ELR (cell line): ENCODE measurements at places on chromosomes 5 and 9.
A peak's percentile ranks its signal among the peaks of the same experiment; 100 is the strongest.

- peak; percentile 82 for DNase-seq
Observed at GRCh38 chr5:57488215-57488955, 5.8 kb upstream of the ACTBL2 start.

DNA sequence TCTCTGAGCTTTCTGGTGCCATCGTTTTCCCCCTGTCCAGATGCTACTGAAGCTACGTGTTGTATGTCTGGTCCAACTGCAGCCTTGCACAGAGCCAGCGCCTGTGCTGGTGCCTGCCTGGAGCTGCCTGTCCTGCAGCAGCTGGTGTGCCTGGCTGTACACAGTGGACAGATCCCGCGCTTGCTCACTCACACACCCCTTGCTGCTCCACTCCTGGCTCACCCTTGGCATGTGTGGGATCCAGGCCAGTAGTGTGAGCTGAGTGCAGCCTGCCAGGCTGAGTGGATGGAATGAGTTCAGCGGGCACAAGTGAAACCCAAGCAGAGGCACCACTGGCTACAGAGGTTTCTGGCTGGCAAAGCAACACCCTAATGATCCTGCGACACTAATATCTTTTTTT, 40.4 kb downstream of the FER start:
- DNase-seq, result no peak

DNA sequence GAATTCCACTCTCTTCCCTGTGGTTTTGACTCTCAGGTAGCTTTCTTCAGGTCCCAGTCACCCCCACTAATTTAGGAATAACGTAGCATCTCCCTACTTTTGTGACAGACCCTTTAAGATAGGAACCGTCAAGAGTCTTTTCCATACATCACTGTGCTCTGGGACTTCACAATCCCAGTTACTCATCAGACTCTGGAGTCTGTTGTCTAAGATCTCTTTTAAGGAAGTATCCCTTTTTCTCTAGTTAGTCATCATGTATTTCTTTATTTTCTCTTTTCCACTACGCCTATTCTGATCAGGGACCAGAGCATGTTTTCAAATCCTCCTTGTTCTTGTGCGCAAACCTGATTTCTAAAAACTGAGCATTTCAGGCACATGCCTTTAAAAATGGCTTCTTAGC, 143.0 kb downstream of the GOLPH3 start:
- peak; percentile 75 for DNase-seq

GRCh38 chr5:71883742-71884103, 164.6 kb downstream of the CARTPT start:
- DNase-seq, result no peak

DNA sequence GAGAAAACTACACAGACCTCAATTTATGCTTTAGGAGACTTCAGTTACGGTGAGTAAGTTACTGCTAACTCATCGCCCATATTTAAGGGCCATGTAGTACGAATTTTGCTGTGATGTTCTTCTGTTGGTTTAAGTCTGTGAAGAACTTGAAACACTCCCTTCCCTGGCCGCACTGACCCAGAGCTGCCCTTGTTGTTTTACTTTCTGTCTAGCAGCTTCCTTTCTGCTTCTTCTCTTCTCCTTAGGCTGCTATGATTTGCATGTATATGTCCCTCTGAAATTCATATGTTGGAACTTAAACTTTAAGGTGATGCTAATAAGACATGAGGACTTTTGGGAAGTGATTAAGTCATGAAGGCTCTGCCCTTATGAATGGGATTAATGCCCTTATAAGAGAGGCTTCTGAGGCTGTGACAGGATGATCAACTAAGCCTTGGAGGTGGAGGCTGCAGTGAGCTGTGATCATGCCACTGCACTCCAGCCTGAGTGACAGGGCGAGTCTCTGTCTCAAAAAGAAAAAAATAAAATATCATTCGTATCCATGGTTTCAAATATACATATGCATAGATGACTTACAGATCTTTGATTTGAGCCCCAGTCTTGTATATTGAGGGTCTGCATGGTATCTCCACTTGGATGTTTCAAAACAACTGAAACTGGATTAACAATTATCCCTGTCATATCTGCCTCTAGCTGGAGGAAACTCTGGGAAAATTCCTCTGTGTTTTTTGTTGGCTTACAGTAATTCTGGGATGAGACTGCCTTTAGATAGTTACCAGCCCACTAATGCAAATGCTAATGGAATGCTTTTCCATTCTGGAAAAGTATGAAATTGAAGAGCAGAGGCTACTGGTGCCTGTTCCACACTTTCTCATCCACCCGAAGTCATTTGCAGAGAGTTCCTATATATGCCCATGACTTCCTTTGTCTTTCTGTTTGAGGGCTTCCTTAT, 263.4 kb upstream of the ACTBL2 start:
- DNase-seq, result no peak

- peak; percentile 76 for DNase-seq
Observed at GRCh38 chr5:134100283-134101091, 14.0 kb upstream of the TCF7 start.

DNA sequence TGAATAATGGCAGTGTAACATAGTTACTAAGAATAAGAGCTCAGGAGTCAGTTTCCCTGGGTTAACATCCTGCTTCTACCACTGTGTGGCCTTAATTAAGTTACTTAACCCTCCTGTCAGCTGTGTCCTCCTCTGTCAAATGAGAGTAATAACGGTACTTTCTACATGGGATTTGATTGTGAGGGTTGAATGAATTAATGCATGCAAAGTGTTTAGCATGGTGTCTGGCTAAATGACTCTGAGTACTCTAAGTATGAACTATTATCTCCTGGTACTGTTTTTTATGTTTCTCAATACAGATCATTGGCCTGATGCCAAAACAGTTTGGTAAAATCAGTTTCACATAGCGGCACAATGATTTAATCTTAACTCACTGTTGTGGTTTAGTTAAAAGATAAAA, 19.6 kb downstream of the ZNF131 start:
- DNase-seq, result no peak

DNA sequence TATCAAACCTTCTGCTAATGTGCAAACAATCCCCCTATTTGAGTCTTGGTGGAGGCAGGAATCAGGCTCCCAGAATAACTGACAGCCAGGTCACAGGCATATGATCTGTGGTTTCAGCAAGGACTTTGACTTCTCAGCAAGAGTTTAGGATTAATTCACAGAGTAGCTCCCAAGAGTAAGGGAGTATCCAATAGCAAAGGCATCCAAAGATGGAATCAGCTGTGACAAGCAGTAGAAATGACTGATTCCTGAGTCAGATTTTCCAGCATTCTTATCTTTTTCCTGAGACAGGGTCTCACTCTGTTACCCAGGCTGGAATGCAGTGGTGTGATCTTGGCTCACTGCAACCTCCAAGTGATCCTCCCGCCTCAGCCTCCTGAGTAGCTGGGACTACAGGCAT, 108.3 kb downstream of the EPB41L4A start:
- no peak for DNase-seq

GRCh38 chr5:147752666-147753290, 29.8 kb downstream of the JAKMIP2 start:
- DNase-seq, result no peak

DNA sequence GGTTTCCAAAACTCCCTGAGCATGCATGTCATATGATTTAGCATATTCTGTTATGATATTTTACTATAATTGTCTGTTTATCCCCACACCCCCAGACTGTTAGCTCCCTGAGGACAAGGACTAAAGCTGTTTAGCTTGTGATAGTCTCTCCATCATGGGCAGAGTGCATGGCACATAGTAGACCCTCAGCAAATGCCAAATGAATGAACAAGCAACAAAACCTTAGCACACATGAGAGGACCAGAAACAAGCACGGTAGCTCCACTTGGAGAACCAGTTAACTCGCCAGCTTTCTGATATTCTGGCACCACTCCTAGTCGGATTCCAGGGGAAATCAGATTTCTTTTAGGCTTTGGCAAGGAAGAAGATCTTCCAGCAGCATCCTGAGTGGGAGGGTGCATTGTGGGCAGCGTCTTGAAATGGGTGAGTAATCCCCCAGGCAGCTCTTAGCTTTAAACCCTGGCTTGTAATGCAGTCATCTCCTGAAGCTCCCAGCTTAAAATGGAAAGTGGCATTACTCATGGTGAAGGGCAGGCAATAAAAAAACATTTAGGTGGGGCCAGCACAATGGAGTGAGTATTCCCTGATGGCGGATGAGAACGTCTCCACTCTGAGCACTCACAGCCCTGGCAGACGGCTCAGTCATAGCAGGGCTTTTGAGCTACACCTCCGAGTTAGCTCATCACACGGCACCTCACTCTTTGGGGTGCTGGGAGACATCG, 41.1 kb downstream of the FGF1 start:
- DNase-seq, result peak; percentile 99

DNA sequence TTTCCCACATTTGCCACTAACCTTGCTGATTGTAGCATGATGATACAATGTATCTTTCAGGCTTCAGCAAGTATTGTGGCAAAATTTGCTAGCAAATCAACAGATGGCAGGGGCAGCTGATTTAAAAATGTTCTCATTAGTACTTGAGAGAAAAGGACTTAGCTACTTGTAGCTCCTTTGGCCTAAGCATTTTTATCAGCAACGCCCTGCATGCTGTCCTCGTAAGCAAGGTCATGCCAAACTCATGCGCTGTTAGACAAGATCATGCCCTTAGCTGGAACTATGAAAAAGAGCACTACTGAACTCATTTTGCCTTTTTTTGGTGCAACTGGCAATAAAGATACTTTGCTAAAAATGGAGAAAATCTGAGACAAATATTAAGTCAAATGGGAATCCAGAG, 197.1 kb downstream of the ICE1 start:
- no peak for DNase-seq

DNA sequence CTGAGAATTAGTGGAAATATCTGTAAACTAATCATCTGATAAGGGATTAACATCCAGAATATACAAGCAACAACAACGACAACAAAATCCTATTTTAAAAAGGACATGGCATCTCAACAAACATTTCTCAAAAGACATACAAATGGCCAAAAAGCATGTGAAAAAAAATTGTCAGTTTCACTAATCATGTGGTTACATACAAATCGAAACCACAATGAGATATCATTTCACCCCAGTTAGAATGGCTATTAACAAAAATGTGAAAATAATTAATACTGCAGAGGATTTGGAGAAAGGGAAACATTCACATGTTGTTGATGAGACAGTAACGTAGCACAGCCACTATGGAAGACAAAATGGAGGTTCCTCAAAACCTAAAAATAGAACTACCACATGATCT, 69.5 kb downstream of the ERP44 start:
- no peak for DNase-seq

DNA sequence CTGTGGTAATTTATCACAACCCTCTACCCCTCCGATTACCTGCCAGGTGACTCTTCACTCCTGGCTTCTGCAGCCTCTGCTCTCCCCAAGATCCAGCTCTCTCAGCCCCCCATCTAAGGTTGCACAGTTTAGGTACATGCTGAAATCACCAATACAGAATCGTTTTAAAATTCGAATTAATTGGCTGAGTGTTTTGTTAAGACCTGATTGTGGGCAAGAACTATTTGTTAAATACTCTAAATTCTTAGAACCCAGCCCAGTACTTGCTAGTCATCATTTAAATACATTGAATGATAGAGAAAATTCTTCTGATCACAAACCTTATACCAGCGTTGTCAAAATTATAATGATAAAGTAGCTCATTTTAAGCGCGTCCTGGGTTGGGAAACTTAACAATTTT, 147.5 kb upstream of the CDKN2B start:
- DNase-seq, result no peak

DNA sequence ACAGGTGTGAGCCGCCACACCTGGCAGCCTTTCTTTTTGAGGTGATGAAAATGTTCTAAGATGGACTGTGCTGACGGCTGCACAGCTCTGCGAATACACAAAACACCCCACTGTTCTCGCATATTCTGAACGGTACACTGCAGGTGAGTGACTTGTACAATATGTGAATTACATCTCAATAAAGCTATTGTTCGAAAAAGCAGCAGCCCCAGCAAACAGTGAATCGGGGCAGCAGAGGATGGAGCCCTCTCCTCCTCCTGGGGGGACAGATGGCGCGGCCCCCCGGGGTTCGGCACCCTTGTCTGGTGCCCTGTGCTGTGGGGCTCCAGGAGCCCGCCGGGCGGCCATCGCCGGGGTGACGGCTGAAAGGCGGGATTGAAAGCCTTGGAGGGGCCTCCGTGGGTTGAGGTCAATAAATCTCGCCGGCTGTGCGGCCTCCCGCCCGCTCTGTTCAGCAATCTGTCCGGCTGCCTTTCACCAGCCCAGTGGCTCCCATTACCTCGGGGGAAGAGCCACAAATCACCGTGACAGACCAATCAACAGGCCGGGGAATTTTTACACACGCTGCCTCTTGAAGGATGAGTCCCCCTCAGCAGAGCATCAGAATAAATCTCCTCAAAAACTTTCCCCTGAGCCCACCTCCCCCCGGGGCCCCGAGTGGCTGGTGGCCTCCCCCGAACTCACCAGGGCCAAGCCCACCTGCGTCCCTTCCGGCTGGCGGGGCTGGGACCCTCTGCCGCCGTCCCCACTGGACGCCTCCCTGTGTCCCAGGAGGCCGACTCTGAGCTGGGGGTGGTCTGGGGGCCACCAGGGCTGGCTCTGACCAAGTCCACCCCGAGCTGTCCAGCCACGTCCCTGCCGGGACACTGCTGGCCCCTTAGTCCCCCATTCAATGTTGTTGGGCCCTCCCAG, 37.8 kb upstream of the TMEM250 start:
- no peak for DNase-seq

- no peak for DNase-seq
Observed at GRCh38 chr5:1948663-1949191, 66.0 kb upstream of the IRX4 start.

DNA sequence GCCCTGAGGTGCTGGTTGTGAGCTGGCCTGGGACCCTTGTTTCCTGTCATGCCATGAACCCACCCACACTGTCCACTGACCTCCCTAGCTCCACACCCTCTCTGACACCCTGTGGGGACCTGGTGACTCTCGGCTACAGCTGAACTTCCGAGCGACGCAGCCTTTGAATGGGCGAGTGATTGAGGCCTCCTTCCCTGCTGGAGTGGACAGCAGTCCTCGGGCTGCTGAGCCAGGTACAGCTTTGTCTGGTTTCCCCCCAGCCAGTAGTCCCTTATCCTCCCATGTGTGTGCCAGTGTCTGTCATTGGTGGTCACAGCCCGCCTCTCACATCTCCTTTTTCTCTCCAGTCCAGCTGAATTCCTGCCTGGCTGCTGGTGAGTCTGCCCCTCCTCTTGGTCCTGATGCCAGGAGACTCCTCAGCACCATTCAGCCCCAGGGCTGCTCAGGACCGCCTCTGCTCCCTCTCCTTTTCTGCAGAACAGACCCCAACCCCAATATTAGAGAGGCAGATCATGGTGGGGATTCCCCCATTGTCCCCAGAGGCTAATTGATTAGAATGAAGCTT, 6.1 kb downstream of the CA9 start:
- no peak for DNase-seq

GRCh38 chr5:142959683-142960657, 189.8 kb downstream of the ARHGAP26 start:
- peak; percentile 97 for DNase-seq

- DNase-seq, result no peak
Observed at GRCh38 chr5:178077751-178078150, 35.6 kb upstream of the N4BP3 start.

GRCh38 chr9:90306158-90306557, 336.5 kb downstream of the DIRAS2 start:
- no peak for DNase-seq

- no peak for DNase-seq
Observed at GRCh38 chr9:105816202-105816744, 121.9 kb downstream of the TMEM38B start.
